ENCODE measurements at places on chromosomes 5 and 9.

DNA sequence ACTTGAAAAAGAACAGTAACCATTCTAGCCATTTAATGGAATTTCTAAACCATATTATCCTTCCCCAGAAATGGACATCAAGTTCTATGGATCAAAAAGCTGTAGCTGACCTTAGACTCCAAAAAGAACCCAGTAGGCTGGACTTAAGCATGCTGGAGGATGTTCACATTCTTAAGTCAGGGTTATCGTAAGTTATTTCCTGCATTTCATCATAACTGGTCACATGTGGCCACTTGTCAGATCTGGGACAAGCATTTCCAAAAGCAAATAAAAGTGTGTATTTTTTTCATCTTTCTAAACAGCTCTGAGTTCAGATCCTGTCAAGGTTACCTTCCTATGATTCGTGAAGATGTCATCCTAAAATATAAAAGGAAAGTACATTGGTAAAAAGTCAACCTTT lies 274.5 kb upstream of the PTGER4 start:
- DNase-seq = no peak

DNA sequence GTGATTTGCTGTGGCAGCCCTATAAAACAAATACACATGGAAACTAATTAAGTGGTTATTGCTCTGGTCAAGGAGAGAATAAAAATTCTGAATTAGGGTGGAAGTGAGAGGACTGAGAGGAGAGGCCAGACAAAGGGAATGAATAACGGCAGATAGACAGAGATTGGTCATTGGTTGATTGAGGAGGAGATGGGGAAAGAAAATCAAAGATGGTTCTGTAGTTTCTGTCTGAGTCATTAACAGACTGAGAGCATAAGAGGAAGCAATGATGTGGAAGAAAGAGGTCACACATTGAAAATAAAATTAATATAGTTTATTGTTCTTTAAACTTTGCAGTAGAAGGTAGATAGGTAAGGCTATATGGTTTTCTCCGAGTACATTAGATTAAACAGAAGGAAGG lies 469.8 kb downstream of the ACTL7B start:
- DNase-seq = no peak

DNA sequence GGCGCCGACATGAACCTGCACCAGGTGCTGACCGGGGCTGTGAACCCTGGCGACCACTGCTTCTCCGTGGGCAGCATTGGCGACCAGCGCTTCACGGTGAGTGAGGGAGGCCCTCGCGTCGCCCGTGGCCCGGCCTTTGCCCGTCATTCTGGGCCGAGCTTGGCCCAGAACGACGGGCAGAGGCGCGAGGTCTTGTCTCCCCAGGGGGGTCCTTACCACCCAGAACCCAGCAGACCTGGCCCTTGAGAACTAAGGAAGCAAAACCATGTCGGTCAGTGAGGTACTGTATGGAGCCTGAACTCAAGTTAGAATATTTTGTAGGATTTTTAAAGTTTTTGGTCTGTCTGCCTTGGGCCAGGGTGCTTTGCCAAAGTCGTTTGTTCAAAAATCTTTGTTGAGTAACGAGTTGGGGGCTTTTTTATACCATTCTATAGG lies 691 bp downstream of the DMXL1 start:
- no peak for DNase-seq

- DNase-seq = no peak
Measured at GRCh38 chr5:103487822-103488493, 74.6 kb downstream of the NUDT12 start.

DNA sequence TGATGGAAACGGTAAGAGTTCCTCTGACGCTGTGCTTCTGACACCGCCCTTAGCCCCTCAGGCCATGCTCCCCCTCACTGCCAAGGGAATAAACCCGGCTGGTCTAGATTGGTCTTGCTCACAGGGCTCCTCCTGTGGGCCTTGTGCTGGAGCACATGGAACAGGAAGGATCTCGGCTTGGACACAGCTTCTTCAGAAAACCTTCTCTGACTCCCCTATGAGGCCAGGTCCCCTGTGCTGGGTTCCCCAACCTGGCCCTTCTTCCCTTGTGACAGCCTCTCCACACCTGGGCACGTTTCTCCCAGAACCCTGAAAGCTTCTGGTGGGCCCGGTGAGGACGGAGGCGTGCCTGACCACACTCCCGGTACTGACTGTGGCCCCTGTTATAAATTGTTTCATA lies 8.2 kb downstream of the SPATA31E1 start:
- DNase-seq = no peak

GRCh38 chr9:72213906-72214305 lies 64.7 kb downstream of the GDA start:
- no peak for DNase-seq

DNA sequence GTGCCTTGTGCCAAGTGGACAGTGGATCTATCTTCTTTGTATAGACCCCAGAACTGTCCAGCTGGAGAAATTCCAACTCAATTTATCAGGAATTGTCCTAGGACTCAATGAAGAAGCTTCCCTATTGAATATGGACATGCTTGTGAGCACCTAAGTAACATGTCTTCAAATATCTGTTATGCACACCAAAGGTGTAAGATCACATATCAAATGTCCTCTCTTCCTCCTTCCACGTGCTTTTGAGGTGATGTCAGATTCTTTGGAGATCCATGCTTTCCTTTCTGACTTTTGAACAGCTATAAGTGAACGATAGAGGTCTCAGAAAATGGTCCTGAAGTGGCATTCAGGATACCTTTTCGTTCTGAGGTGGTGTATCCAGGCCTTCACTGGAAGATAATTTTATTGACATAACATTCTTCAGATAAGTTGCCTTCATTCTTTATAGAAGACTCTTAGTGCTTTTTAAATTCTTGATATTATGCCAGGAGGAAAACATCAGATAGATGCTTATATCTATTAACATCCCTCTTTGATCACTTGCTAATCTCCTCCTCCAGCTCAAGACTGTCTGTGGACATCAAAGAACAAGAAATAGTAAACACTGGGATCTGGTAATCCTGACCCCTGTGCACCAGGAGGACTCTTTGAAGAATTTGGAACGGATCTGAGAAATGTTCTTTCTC lies 246.4 kb downstream of the SMARCA2 start:
- no peak for DNase-seq

GRCh38 chr5:125487231-125487630 lies 740.8 kb upstream of the ZNF608 start:
- DNase-seq = no peak

GRCh38 chr5:168820874-168821273 lies 241.7 kb upstream of the PANK3 start:
- no peak for DNase-seq

- DNase-seq = no peak
Measured at GRCh38 chr9:84146893-84147710, 166.5 kb downstream of the RMI1 start.

DNA sequence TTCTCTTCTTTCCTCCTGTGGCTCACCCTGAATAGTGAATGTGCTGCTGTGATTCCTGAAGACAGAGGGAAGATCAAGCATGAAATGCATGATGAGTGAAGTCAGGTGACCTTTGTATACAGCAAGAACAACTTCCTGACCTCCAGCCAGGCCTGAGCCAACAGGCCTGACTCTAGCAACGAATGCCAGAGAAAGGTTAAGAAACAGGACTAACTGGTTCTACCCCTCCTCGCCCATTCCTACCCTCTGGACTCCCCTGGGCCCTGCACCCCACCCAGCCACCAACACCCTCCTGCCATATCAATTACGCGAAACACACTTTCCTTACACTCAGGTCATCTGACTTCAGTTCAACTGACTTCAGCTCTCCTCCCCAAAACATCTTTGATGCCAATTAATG lies 4.9 kb downstream of the SUSD1 start:
- no peak for DNase-seq

- no peak for DNase-seq
Measured at GRCh38 chr5:38162625-38163024, 95.7 kb upstream of the EGFLAM start.

DNA sequence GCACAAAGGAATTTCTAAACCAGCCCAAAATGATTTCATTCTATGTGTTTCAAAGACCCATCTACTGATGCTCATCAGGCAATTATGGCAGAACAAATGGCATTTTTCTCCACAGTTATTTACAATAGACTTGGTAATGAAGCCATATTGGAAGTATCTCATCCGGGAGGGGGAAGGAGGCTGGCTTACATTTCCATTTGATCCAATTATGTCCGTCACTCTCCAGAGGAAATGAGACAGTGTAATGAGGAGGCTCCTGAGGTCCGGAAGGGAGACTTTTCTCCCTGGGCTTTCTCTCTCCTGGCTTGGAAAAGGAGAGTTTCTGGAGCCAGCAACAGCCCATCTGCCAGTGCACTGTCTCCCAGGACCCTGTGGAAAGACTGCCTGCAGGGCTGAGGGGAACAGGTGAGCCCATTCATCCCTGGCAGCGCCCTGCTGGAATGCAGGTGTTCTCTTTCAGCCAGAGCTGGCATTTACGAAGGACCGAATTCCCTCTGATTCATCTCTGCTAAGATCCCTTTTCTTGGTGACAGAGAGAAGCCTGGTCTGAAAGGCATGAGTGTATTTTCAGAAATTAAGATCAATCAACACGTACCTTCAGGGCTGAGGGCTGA lies 54.9 kb upstream of the SAP30L start:
- no peak for DNase-seq

DNA sequence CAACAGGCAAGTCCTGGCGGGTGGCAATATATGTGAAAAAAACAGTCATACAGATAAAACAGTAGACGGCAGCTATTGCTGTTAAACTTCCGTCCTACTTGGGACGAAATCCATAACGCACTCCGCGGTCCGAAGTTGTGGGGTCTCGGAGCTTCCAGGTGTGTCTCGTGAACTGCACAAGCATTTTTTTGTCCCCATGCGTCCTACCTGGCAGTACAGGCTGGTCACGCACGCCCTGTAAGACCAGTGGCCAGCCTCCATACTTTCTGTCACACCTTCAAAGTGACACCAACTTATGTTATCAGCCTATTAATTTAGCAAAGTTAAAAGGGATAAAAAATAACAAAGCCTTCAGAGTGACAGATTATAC lies 51.3 kb downstream of the TGFBI start:
- DNase-seq = no peak

DNA sequence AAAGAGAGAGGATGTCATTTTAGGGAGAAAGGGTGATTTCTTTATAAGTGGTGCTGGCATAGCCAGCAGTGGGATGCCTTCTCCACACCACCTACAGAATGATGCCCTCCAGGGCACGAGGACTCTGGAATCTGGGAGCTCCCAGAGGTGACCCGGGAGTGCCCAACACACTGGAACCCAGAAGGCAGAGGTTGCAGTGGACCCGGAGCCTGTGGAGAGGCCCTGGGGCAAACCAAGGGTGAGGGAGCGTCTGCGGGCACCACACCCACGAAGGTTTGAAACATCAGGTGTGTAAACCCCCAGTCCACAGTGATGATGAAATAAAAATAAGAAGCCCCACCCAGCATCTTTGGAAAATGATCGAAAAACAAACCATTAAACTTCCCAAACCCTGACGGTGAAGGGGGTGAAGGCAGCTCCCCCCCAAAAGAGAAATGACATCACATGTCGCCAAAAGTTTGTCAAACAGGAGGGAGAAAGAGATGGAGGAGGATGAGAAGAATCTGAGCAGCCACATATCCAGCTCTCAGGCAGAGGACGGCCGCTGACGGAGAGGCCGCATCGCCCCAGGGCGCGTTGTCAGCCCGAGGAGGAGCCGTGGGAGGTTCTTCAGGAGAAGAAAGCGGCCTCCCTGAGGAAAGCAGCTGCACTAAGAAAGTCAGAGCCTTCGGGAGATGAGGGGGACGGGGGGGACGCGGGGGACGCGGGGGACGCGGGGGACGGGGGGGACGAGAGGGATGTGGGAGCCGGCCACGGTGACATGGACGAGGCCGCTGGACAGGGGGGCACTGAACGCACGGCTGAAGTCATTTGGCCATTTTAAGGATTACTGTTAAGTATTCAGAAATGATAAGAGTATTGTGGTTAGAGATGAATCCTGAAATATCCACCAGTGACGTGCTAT lies 43.1 kb upstream of the NSMF start:
- DNase-seq = peak; percentile 80

DNA sequence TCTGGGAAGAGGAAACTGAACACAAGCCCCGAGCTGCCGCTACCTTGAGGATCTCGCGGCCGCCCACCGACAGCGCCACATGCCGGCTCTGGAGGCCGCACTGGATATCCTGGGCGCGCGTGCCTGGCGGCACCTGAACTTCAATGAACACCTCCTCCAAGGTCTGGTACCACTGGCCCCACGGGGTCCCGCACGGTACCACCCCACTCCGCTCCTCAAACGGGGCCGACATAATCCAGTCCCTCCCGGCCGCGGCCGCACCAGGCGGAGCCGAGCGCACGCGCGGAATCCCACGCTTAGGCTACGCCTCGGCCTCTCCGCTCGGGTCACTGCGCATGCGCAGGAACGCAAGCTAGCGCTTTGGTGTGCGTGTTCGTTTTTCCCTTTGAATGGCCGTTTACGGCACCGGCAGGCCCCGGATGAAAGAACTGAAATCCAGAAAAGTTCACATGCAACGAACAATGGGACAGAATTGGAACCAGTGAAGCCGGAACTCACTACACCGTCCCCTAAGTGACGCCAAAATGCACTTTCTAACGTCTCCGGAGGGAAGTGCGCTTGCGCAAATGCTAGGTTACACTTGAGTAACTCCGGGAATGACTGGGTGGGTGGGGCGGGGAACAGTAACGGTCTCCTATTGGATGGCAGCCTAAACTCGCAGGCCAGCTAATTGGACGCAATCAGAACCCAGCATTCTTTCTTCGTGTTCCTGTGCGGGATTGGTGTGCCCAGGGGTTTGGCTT lies at the start of gene NUDCD2:
TSS of gene NUDCD2 (minus strand) at position 284 of the 743 bp plus-strand sequence. CDS start at position 232, 52 bp downstream.
- DNase-seq = peak; percentile 97

GRCh38 chr9:16985559-16986348 lies 115.3 kb upstream of the BNC2 start:
- DNase-seq = no peak

Data from glutamatergic neuron (in vitro differentiated cells).